ENCODE measurements at places on chromosomes 6 and 20.

DNA sequence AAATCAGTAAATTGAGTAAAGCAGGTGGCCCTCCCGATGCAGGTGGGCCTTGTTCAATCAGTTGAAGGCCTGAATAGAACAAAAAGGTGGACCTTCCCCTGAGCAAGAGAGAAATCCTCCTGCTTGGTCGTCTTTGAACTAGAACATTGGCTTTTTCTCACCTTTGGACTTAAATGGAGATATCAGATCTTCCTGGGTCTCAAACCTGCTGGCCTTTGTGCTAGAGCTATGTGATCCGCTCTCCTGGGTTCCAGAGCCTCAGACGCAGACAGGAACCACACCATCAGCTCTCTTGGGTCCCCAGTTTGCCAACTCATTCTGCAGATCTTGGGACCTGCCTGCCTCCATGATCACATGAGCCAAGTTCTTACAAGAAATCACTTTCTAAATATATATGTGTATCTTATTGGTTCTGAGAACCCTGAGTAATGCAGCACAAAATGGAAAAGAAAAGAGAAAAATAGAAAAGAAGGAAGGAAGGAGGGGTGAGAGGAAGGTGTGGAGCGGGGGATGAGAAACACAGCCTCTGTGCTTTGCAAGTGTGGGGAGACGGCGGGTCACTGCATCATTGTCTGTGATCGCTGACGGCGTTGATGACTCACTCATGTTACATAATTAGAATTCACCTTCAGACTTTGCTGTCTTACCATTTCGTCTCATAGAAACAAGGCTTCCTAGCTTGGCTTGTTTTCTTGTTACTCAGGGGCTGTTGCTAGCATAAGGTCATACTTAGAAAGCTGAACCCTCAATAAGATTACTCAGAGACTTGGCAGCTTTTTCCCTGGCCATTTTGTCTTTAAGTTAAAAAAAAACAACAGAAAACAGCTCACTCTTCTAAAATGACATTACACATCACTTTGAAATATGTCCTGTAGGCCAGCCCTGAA lies 85.7 kb upstream of the NEDD9 start:
- DNase-seq, result no peak

- DNase-seq, result peak; percentile 60
Observed at GRCh38 chr6:17986656-17987446, 584 bp downstream of the KIF13A start.

- DNase-seq, result no peak
Observed at GRCh38 chr6:149026530-149026942, 279.7 kb downstream of the UST start.

GRCh38 chr6:149154261-149154821 lies 163.2 kb upstream of the TAB2 start:
- DNase-seq, result no peak

- DNase-seq, result no peak
Observed at GRCh38 chr6:4320860-4321259, 185.5 kb upstream of the ECI2 start.

- no peak for DNase-seq
Observed at GRCh38 chr20:51164731-51165130, 141.8 kb upstream of the KCNG1 start.

DNA sequence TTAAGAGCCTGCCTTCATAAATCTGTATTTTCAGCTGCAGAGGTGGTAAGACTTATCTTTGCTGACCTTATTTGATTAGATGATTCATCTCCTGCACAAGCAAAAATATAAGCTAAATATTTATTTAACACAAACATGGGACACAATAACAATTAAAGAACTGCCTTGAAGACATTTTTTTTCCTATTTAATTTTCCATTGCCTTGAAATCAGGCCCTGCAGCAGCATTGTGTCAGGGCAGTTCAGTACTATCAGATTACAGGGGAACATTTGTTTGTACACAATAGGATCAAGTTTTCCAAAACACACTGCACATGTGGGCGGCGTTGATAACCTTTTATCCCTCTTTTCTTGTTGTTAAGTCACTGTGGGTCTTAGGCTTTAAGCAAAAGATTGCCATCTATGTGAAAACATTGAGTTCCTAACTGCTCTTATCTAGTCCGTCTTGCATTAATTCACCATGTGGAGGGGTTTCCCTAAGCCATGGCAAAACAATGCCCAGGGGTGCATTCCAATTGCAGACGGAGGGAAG lies 7.4 kb downstream of the ADGRF5 start:
- DNase-seq, result no peak

DNA sequence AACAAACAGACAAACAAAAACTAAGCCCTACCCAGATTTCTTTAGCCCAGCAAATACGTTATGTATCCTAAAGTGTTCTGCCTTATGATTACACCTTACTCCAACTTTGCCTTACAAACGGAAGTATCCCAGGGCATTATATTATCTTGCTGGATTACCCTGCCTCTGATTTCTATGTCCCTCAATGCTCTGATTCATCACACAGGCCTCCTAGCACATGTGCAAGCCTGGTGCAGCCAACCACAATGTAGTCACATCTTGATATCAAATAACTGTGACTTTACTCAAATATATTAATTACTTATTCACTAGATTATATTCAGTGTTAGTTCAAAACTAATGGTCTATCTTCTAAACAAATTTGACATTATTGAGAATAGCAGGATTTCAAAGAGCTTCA lies 598.6 kb downstream of the TBC1D32 start:
- no peak for DNase-seq

GRCh38 chr6:52582446-52582845 lies 5.6 kb upstream of the TRAM2 start:
- DNase-seq, result no peak

DNA sequence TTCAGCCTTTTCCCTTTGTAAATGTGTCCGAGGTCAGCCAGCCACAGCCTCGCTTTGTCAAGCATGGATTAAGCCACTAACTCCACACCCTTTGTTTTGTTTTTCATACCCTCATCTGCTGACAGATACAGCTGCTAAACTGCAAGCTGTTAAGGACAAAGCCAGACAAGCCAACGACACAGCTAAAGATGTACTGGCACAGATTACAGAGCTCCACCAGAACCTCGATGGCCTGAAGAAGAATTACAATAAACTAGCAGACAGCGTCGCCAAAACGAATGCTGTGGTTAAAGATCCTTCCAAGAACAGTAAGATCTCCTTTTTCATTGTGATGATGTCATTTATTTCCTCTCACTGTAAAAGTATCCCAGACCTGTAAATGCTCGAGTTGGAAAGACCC lies 269.3 kb downstream of the ARHGAP18 start:
- no peak for DNase-seq

- no peak for DNase-seq
Observed at GRCh38 chr20:49685809-49686208, 27.9 kb downstream of the B4GALT5 start.

- no peak for DNase-seq
Observed at GRCh38 chr6:61809004-61809595, 476.9 kb downstream of the KHDRBS2 start.

GRCh38 chr6:82551831-82552230 lies 188.2 kb downstream of the TPBG start:
- DNase-seq, result no peak

DNA sequence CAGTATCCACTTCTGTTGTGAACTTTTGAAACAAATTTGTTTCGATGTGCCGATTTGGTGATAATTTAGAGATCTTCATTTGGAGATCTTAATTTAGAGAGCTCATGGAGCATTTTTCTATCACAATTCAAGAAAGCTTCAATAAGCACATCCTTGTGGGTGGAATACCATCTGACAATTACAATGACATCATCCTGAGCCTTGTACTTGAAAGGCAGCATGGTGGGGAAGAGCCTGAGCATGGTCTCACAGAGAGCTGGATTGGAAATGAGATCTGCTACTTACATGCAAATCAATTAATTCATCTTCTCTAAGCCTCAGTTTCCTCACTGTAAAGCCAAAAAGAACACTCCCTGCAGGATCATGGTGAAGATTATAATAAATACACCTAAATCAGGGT lies 75.9 kb downstream of the FRK start:
- no peak for DNase-seq

DNA sequence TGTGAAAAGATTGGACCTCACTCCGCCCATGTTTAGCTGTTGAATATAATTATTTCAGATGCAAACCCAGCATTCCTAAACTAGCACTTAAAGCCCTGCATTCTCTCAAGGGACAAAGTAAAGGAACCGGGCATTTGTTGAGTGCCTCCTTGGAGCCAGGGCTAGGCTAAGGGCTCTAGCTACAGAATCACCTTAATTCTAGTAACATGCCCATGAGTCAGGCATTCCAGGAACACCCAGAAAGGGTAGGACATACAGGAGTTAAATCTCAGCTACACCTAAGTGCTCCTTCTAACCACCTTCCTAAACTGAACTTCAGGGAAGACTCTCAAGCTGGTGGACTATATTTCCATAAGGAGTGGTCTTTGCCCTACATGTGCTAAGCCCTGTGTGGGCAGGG lies 89.4 kb downstream of the SLC24A3 start:
- no peak for DNase-seq

DNA sequence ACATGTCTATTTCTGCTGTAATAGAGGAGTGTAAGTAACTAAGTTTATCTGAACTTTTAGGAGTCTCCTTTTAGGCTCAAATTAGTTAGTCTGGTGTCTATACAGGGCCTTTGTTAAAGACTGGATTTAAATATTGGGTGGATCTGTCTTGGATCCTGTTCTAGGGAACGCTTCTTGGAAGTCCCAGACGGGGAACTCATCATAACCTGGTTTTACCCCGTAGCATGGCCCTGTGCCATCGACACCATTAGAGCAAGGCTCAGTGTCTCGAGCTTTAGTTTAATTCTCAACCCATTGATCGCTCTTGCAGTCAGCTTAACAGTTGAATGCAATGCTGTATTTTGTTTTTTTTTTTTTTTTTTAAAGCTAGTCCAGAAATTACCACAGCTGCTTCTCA lies 89.9 kb downstream of the CARMIL1 start:
- DNase-seq, result no peak

GRCh38 chr20:22447447-22447778 lies 137.0 kb downstream of the FOXA2 start:
- no peak for DNase-seq

- DNase-seq, result no peak
Observed at GRCh38 chr6:128667339-128667858, 147.0 kb upstream of the PTPRK start.

DNA sequence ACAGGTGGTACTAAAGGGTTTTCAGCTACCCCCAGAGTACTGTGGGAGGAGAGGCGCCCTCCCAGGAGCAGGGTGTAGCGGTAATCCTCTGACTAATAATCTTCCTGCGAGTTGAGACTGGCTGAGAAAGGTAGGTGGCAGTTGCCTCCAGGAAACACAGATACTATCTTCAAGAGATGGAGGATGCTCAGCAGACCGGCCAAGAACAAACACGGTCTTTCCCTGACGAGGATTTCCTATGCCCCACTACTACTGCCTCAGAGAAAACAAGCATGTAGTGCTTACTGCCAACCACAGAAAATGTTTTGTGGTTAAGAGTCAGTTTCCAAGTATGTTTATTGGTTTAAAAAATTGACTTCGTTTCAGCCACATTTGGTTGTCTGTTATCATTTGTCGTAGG lies 26.8 kb downstream of the C6orf89 start:
- DNase-seq, result no peak

DNA sequence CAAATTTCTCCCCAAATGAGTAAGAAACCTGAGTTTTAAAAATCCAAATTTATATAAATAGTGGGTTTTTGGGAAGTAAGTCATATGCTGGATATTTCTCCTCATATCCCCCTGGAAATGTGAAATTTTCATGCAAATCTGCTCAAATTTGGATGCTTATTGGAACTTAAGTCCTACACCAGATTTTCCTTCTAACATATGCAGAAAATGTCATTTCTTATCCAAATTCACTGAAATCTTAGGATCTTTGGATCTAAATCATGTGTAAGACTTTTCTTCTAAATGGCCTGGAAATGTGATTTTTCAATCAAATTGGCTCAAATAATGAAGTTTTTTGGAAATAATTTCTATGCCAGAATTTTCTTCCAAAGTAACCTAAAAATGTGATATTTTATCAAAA lies 33.0 kb downstream of the ZNF133 start:
- no peak for DNase-seq

DNA sequence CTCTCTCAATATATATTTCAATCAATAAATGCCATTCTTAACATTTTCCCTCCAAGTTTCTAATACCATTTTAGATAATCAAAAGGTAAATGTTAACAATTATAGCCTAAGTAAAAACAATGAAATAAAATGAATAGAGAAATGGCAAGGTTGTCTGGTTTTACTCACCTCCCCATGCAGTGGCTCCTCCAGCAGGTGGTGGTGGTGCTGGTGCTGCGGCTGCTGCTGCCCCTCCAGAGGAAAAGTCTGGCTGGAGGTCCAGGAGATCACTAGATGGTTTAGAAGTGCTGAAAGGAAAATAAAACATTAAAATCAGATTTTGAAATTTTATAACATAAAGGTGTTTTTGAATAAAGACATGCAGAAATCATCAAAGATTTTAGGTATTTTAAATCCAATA lies 93.2 kb downstream of the PRSS35 start:
- DNase-seq, result no peak

- peak; percentile 52 for DNase-seq
Observed at GRCh38 chr6:16409531-16410441, 171.4 kb downstream of the GMPR start.

- peak; percentile 67 for DNase-seq
Observed at GRCh38 chr6:89411145-89412070, 665 bp downstream of the RRAGD start.

- DNase-seq, result no peak
Observed at GRCh38 chr6:118324116-118324515, 224.0 kb upstream of the PLN start.

- DNase-seq, result peak; percentile 31
Observed at GRCh38 chr6:132400883-132401617, at the start of gene MOXD1. TSS of gene MOXD1 (minus strand) at chr6:132401475. CDS start at chr6:132401426, 49 bp downstream.

- DNase-seq, result no peak
Observed at GRCh38 chr20:10476319-10476724, 41.2 kb downstream of the SLX4IP start.

DNA sequence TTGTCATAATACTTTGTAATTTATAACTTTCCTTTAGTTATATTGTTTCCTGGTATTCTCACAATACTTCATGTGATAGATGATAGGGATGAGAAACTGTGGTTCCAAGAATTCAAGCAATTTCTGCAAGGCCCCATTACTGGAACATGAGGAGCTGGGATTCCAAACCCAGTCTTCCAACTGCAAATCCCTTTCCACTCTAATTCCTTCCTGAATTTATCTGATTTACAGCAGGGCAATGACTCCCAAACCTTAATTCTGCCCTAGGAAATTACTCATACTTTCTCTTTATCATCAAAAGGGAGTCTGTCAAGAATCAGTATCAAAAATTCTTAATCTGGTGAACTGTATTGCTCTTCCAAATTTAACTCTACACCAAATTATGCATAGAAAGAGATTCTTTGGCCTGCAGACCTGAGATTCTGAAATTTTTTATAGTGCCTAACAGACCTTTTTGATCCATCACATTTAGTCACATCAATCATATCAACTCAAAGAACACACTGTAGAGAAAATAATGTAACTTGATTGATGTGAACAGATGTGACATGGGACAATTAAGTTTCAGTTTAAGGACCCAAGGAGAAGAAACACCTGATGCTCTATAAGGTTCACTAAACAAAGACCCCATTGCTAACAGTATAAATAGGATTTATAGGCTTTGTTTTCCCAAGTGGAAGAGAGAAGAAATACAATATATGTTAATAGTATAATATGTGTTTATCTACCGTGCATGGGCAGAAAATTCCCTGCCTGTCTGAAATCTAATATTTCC lies 41.5 kb upstream of the GJA1 start:
- DNase-seq, result no peak

- no peak for DNase-seq
Observed at GRCh38 chr6:108133594-108134179, 32.1 kb upstream of the NR2E1 start.

GRCh38 chr6:46014511-46015118 lies 1.0 kb downstream of the CLIC5 start:
- no peak for DNase-seq

- peak; percentile 85 for DNase-seq
Observed at GRCh38 chr6:26520237-26520849, 17.8 kb upstream of the HMGN4 start.
